ENCODE measurements at places on chromosomes 12 and 14.

DNA sequence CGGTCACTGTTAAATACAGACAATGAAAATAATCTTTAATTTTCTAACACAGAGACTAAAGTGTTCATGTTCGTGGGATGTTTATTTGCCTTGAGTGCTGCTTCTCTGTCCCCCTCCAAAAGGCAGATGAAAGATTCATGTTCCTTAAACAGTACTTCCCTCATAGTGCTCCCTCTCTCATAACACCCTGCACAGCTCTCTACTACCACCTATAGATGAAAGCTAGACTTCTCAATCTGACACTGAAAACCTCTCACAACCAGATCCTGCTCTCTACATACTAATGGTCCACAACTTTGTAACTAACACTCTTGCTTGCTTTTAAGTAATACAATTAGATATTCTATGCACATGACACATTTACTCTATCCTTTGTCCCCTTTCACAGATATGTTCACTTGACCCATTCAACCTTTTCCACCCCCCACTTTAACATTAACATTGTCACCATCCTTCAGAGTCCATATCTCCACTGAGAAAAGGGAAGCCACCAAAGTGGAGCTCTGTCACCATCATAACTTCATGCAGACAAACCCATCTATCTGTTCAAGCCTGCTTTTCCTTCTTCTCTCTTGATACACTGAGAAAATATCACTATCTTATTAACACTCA lies 266.4 kb upstream of the USP15 start:
- DNase-seq = no peak

DNA sequence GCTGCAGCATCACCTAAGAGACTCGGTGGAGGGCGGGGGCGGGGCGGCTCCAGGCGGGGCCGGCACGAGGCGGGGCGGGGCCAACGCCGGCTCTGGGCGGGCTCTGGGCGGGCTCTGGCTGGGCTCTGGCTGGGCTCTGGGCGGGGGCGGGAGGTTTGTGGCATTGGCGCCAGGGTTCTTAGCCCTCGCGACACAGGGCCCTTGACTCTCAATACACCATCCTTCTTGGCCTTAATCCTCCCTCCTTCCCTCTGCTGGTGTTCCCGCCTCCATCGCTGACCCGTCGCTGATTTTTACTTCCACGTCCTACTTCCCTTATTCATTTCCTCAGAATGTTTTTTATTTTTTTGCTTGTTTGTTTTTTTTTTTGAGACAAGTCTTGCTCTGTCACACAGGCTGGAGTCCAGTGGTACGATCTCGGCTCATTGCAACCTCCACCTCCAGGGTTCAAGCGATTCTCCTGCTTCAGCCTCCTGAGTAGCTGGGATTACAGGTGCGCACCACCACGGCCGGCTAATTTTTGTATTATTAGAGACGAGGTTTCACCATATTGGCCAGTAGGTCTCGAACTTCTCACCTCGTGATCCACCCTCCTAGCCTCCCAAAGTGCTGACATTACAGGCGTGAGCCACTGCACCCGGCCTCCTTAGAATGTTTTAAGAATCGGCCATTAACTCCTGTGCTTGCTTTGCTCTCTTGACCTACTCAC lies at the start of gene BLTP3B:
Gene BLTP3B (minus strand): TSS at position 24 of the 709 bp plus-strand sequence. CDS start 239 bp downstream, outside the sequence.
- no peak for DNase-seq

DNA sequence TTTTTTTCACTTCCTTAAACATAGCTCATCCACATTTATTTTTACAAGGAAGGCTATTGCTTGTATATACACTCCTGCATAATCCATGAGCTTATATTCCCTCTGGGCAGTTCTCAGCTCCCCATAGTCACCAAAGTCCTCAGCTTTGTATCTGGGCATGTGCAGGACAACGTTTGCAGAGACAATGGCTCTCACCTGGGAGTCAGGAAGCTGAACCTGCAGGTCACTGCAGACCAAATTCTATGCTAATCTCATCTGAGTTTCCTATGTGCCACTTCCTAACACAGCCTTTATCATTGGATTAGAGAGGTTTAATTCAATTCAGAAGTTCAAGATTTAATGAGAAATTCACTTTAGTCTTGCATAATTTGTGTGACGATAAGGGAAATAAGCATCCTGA lies 131.5 kb downstream of the KCNK10 start:
- DNase-seq = no peak

DNA sequence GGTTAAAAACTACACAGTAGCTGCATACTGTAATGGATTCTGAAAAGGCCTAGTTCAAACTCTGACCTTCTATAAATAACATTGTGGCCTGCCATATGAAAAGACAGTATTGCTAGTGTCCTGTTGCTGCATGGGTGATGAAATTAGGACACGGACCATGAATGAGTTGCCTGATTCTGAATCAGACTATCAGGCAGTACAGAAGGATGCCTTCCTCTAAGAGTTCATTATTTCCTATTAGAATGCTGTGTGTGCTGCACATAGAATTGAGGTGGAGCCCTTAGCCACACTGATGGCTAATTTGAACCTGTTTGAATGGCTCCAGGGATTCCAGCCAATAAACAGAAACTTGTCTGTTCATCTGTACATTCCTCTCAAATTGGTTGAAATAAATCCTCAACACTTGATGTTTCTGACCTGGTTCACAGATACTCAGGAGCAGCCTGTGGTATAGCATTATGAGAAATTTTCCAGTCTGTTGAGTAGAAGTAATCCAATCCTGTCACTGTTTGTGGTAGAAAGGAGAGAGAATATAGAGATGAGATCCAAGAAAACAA lies 483.2 kb downstream of the APAF1 start:
- no peak for DNase-seq

DNA sequence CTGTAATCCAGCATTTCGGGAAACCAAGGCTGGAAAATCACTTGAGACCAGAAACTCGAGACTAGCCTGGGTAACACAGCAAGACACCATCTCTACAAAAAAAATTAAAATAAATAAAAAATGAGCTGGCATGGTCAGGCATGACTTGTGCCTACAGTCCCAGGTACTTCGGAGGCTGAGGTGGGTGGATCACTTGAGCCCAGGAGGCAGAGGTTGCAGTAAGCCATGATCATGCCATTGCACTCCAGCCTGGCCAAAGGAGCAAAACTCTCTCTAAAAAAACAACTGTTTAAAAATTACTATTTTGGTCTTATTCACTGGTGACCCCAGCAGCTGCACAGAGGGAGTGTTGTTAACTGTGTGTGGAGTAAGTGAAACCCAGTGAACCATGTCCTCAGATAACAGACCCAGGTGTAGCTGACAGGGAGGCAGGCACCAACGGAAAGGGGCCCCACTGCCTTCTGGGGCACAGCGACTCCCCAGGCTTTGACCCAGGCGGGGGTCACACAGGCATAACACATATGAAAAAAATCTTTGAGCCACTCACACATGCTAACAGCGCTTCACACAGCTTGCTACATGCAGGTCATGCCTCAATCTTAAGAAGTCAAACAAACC lies 12.1 kb downstream of the DDX54 start:
- no peak for DNase-seq

DNA sequence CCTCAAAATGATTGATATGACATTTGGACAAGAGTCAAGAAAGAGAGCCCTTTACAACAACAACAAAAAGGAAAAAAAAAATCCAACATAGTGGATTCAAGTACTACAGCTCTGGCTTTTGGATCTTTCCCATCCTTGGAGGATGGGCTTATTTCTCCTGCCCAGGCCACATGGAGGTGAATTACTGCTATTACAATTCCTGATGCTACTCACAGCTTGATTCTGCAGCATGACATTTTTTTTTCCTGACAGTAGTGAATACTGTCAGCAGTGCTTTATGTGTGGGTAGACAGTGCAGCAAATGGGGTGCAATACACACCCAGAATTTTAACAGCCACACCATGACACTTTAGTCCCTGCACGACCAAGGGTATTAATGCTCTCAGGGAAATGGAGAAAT lies 42.5 kb upstream of the HSP90B1 start:
- no peak for DNase-seq

DNA sequence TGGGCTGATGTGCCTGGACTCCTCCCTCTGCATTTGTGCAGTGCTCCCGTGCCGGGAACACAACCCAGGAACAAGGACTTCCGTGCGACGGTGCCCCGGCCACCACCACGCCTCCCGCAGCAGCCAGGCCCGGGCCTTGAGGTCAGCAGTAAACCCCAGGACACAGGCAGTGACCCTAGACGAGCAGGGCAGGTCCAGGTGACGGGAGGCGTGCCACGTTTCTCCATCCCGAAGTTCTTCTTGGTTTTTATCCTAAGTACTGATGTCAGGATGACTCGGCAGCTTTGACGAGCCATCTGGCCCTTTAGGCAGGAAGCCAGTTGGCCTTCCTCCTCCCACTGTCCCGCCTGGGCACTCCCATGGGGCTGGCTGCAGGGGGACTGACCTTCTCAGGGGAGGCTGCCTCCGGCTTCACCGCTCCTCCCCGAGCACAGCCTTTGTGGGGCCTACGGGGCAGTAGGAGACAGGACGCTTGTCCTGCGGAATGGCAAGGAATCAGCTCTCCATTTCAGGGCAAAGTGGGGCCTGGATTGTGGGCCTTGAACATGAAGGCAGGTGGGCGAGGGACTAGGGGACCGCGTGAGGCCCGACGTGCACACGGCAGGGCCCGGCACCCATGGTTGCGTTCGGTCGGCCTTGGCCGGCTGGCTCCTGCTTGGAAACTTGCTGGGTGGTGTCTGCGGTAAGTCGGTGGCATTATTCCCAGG lies 94.1 kb downstream of the FBXL14 start:
- no peak for DNase-seq

DNA sequence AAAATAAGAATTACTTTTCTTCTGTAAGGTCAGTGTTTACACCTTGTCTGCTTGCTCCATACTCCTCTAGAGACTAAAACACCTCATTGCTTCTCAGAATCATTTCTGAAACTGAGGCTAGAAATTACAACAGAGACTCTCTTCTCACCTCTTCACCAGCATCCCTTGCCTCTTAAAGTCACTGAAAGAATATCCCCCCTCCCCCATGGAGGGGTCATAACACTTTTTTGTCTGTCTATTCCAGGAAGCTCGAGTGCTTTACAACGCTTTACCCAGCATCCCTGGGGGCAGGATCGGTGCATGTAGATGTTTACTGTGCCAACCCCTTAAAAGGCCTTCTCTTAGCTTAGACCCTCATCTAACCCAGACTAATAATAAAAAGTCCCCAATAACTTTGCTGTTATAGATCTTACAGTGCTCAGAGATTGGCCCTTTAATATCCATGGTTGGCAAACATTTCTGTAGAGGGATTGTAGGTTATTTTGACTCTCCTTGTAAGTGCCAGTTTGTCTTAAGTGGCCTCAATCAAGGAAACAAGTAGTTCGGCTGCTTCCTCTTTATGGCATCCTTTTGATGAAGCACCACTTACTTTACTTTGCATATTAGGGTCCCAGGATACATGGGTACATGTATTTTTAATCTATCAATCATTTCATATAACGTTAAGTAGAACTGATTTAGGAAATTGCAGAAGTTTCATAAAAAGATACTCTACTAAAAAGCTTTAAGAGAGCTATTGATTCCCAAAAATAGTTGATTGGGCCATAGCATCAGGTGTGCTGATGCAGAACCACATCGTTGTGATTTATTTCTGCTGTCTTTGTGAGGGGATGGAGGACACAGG lies 29.3 kb downstream of the PRKCH start:
- DNase-seq = no peak

GRCh38 chr14:33902363-33902762 lies 48.5 kb downstream of the EGLN3 start:
- DNase-seq = no peak

GRCh38 chr14:105467249-105467941 lies 7.2 kb upstream of the CRIP2 start:
- DNase-seq = no peak

DNA sequence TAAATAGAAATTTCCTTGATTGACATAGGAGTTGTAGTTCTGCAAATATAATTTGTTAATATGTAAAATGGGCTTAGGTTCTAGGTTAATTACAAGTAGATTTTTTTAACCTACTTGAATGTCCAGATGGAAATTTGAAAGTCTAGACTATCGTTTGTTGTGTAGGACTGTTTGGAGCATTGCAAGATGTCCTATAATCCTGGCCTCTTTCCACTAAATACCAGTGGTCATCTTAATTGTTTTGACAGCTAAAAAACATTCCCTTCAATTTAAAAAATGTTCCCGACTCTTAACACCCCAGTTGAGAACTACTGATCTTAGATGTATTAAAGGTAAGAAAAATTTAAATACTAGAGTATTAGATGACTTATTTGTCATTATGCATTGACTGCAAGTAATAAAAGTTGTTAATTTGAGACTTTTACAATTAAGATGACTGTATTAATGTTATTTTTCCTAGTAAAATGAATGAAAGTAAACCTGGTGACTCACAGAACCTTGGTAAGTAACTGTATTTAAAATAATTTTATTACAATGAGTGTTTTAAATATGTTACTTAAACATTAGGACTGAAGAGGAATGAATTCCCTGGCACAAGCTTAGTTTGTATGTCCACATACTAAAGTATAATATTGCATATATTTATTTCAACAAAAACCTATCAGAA lies 21.8 kb downstream of the G2E3 start:
- no peak for DNase-seq

DNA sequence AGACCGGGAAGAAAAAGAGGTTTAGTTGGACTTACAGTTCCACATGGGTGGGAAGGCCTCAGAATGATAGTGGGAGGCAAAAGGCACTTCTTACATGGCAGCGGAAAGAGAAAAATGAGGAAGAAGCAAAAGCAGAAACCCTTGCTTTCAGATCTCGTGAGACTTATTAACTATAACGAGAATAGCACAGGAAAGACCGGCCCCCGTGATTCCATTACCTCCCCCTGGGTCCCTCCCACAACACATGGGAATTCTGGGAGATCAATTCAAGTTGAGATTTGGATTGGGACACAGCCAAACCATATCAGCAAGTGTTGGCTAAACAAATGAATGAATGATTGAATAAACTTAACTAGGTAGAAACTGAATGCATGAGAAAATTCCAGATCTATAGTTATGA lies 85.3 kb upstream of the PARP11 start:
- DNase-seq = no peak

GRCh38 chr14:29648045-29648444 lies 279.6 kb downstream of the PRKD1 start:
- DNase-seq = no peak

GRCh38 chr12:100154474-100155247 lies 12.0 kb upstream of the BLTP3B start:
- DNase-seq = no peak

DNA sequence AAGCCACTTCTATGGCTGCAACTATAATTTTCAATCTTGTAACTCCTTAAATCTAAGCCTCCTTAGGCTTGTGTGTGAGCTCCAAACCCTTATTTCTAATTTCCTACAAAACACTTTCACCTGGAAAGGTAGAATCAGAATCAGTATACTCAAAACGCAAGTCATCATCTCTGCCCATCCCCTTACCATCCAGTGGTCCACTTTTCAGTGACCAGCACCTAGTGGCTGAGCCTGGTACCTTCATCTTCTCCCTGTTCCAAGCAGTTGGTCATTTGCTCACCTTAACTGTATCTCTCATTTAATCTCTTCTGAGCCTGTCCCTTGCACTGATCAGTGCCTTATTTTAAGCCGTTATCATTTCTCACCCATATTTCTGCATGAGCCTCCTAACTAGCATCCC lies 107.9 kb downstream of the PPM1H start:
- no peak for DNase-seq

- no peak for DNase-seq
These were observed 1.0 kb downstream of the ZC3H14 start for GRCh38 chr14:88563845-88564244.

- DNase-seq = no peak
These were observed 126.0 kb downstream of the VEZT start for GRCh38 chr12:95343461-95344230.

GRCh38 chr14:25756876-25757275 lies 706.9 kb upstream of the STXBP6 start:
- DNase-seq = no peak

Data from cortex of kidney (tissue), 1 donor.